ENCODE measurements at places on chromosomes 11 and 22.

GRCh38 chr22:20155330-20156041 is 4.6 kb upstream of the CCDC188 start:
- DNase-seq = no peak

DNA sequence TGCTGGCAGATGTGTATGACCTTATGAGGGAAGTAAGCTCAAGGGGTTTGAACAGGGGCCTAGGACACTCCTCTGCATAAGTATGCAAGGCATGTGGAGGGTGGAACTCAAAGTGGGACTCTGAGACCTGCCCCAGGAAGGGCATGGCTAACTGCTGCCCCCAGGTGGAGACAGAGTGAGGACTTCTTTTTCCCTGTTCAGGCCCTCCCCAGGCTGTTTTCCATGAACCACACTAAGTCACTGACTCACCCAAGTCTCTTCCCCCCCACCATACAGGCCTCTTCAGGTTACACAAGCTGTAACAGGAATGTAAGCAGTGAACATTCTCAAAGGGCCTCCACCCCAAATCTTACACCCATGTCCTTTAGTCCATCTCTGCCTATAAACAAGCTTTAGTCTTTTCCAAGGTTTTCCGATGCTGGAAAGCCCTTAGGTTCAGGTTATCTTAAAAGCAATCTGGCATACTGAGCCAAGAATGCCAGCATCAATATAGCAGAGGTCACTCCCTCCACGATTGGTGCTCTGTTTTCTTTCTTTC is 13.1 kb downstream of the EEF1G start:
- DNase-seq = peak; percentile 78

DNA sequence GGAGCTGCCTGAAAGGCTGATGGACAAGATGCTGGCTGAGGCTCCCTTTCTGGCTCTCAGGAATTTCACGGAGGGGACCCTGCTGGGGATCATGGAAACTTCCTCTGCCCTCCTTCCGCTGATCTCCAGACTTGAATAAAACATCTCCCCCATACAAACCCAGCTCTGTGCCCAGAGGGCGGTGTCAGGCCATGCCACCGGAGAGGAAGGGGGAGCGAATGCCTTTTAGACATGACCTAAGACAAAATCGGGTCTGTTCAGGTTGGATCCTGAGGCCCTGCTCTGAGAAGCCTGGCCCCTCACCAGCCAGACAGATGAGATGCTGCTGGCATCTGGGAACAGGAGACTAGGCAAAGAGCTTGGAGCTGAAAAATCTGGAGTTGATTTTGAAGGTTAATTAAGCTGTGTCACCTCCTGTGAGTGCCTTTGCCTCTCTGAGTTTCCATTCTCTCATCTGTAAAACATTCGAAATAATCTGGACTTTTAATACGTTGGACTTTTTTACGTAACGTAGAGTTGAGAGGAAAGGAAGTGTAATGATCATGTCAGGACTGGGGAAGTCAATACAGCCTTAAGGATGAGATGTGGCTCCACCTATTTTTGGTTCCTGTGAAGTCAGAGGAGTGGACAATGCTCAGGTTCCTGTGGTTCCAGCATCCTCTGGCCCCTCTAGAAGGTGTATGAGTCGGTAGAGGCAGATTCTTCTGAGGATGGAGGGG is 163.6 kb downstream of the ST3GAL4 start:
- no peak for DNase-seq

- DNase-seq = no peak
These were observed 18.1 kb downstream of the JHY start for GRCh38 chr11:122900587-122901202.

DNA sequence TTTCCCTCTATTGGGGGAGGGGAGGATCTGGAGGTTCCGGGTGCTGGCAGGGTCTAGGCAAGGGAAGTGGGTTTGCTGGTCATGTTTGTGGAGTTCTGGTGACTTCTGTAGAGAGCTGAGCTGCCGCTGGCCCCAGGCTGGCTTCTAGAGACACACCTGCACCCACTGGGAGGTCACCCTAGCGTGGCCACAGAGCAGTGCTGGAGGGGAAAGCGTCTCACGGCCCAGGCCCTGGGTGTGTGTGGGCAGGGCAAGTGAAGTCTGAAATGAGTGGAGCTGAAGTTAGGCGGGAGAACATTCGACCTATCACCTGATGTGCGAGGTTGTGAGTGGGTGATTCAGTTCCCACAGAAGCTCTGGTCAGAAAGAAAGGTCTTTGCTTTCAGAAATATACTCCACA is 27.9 kb downstream of the SMIM38 start:
- no peak for DNase-seq

DNA sequence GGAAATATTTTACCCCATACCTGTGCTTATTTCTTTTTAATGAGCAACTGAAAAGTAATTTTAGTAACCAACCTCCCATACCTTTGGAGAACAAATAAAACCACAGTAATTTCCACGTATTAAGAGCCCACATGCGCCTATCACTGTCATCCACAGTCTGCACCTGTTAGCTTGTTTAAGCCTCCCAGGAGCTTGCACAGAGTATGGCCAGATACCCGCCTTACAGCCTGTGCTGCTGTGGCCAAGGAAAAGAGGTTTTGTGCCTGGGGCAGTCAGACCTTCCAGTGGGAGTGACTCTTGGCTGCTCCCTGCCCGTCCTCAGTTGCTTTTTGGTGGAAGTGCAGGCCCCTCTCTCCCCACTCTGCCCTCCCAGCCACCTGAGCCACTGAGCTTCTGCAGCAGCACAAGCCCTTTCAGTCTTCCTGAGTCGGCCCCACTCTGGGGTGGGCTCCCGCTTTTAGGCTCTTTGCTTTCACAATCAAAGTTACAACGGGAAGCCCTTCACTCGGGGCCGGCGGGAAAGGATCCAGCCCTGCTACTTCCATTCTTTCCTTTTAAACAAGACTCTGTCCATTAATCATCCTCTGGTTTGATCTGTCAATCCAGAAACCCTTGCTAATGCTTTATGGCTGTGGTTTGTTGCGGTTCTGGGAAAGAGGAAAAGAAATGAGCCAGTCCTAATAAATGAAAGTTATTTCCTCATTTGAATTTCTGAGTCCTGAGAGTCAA is 308.8 kb downstream of the TBC1D22A start:
- no peak for DNase-seq

DNA sequence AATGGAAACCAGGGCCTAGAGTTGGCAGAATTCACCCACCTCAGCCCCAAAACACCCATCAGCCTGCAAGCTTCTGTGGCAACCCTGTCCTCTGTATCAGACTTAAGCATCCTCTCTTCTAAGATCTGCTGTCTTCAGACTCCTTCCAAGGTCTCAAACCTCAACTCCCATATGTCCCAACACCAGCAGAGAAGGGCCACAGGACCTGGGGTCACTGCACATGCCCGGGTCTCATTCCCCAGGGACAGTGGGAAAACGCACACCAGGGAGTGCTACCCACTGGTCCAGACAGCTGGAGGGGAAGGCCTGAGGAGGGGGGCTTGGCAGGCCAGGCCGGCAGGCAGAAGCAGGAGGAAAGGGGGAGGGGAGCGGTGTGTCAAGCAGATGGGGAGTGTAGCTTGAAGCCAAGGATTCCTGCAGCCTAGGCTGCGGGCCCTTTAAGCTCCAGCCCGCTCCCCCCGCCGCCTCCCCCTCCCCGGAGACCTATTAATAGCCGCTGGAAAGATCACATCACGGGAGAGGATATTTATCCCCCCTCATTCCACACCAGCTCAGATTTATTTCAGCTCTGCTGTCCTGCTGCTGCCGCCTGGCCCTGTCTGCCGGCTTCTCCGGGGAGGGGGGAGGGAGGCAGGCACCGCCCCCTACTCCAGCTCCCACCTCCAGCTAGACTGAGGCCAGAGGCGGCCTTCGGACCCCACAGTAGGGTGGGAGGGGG is 16.7 kb downstream of the BCL9L start:
- no peak for DNase-seq

DNA sequence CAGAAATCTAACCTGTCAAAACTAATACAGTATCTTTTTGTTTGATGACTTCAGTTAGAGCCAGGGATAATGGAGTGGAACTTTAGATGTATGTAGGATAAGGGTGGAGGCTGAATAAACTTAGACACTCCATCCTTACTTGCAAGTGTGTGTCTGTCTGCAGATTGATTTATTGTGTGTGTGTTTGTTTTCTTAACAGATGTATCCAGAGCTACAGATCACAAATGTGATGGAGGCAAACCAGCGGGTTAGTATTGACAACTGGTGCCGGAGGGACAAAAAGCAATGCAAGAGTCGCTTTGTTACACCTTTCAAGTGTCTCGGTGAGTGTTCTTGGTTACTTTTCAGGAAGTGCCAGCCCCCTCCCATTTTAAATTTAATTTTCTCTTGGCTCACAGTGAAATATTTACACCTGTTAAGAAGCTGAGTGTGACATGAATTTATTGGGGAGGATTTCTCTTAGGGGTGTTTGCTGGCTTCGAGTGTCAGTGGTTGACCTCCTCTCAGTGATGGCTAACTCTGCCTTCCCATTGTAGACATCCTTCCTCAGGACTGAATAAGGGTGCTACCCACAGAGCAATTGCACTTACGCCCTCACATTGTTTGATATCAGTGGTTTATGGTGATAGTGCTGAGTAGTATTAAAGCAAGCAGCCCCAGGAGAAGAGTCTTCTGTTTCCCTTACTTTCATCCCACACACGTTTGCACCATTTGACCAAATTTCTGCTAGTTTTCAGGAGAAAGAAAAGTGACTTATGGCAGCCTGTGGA is 40.8 kb downstream of the APLP2 start:
- no peak for DNase-seq

- DNase-seq = no peak
These were observed 14.6 kb downstream of the CCDC83 start for GRCh38 chr11:85869781-85870180.
